SHP77 (cell line): ENCODE measurements at places on chromosomes 7 and 10.

- DNase-seq = no peak
Observed at GRCh38 chr7:8386926-8387550, 46.4 kb upstream of the NXPH1 start.

DNA sequence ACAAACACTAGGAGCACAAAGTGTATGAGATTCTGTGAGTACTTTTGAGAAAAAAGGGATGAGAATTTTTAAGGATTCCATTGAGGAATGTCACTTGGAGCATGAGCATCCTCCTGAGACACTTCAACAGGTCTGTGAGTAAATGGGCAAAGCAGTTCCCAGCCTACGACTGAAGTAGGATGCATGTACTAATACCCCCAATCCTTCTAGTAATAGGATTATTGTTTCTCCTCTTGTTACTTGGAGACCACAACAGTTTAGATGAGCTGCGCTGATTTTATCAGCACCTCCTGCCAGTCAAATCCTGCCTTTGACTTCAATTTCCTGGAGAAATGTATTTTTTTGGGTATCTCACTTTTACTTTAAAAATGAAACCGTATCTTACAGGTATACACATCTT is 820 bp downstream of the BBS9 start:
- DNase-seq = no peak

DNA sequence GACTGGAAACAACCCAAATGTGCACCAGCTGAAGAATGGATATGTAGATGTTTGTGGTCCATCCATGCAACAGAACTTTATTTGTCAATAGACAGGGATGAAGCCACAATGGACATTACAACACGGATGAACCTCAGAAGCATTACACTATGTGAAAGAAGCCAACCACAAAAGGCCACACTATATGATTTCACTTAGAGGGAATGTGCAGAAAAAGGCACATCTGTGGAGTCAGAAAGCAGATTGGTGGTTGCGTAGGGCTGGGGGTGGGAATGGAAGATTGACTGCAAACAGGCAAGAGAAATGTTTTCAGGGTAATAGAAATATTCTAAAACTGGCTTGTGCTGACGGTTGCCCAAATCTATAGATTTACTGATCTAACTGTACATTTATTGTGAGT is 34.3 kb upstream of the WASHC2A start:
- DNase-seq = no peak

DNA sequence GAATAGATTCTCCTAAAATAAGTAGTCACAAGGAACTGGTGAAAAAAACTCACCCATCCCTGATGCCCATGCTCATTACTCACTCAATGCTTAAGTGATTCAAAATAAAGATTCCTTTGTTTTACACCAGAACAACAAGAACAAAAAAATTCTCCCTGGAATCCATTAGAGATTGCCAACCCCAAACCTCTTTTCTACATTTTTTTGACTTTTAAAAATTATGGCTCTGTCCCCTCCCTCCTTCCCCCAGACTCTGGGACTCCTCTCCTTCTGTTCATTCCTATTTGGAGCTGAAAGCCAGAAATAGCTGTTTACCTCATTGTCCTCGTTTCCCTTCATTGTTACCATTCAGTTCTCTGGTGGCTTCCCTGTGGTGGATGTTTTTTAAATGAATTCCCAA is 63.2 kb upstream of the FHIP2A start:
- DNase-seq = no peak

DNA sequence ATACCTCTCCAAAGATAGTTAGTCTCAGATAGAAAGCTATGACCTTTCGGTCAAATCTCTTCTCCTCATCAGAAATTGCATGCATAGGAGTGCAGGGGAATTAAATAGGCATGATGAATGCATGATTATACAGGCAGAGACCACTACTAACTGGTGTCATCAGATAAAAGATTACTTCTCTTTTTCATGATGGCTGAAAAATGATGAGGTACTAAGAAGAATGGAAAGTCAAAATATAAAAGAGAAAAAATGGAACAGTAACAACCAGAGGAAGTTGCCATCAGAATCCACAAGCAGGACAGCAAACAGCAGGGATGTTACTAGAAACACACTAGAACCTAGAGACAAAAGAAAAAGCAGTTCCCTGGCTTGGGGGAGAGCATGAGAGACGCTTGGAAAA is 31.6 kb downstream of the CTTNBP2 start:
- no peak for DNase-seq

- DNase-seq = no peak
Observed at GRCh38 chr7:144632724-144633123, 203.1 kb downstream of the TPK1 start.

DNA sequence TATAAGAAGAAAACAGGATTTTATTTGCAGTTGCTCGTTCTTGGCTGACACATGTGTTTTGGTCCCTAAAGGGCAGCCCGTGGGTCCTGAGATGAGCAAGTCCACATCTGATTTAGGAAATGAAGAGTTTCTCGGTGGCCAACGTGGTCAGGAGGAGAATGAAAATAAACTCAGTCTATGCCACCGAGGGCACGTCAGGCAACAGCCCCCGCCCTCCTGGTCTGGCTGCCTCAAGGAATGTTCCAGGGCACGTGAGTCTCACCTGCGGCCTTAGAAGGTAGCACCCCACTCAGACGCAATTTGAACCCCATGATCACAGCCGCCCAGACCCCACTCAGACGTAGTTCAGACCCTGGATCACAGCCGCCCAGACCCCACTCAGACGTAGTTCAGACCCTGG is 197.2 kb downstream of the ADARB2 start:
- DNase-seq = no peak

DNA sequence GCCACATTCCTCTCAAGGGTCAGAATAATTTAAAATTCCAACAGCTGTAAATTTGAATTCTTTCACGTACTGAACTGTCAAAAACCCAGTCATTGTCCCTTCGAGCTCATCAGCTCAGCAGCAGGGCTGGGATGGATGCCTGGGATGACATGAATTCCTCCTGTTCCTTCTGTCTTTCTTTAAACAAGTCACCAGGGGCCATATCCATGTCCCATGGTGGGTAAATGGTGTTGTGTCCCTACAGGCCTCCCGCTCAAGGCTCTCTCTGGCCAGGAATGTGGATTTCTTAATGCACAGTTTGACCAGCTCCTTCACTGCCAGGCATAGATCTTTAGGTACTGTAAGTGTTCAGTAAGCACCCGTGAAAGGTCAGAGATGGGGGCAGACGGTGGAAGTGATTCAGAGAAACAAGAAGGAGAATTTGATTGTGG is 13.8 kb upstream of the TECPR1 start:
- no peak for DNase-seq

GRCh38 chr7:119896386-119896785 is 376.6 kb upstream of the KCND2 start:
- no peak for DNase-seq

DNA sequence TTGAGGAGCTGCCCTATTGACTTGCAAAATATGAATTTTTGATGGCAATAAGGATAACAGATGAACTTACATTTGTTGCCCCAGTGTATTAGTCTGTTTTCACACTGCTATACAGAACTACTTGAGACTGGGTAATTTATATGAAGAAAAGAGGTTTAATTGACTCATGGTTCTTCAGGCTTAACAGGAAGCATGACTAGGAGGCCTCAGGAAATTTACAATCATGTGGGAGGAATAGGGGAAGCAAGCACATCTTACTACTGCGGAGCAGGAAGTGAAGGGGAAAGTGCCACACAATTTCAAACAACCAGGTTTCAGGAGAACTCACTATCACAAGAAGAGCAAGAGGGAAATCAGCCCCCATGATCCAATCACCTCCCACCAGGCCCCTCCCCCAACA is 57.9 kb downstream of the ZNF22 start:
- no peak for DNase-seq

GRCh38 chr10:110008518-110009339 is 945 bp downstream of the ADD3 start:
- DNase-seq = no peak

DNA sequence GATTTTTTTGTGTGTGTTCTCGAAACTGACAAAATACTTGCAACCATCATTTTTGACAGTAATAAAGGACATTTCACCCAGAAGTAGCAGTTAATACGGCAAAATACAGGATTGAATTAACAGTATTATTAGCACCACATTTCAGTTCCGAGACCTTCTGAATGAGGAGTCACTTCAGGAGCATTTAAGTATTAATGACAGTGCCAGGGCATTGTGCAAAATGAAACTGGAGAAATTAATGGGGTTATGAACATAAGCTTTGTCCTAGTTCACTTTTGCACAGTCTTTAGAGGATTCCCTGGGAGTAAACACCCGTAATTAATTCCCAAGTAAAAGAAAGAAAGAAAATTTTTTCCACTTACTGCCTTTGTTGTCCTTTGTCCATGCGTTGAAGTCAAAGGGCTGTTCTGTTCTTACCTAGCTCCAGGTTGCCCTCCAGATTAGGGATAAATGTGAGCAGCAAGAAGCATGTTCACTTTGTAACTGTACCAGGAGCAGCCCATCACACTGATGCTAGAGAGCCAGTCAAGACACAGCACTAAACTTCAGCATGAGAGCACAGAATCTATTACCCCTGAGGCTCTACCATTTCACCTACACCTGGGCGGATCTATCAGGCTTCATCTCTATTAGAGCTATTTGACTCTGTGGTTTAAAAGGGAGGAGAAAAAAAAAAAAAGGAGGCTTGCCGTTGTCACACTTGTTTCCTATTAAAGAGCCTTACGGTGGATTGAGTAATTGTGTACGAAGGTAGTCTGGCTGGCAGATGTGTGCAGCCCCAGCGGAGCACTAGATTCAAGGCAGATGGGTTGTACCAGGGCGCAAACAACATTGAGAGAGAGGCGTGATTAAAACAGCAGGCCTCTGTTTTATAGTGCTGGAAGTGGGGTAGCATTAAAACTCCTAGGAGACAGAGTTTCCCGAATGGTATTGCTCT is 297.8 kb upstream of the SEMA3A start:
- DNase-seq = peak; percentile 35

DNA sequence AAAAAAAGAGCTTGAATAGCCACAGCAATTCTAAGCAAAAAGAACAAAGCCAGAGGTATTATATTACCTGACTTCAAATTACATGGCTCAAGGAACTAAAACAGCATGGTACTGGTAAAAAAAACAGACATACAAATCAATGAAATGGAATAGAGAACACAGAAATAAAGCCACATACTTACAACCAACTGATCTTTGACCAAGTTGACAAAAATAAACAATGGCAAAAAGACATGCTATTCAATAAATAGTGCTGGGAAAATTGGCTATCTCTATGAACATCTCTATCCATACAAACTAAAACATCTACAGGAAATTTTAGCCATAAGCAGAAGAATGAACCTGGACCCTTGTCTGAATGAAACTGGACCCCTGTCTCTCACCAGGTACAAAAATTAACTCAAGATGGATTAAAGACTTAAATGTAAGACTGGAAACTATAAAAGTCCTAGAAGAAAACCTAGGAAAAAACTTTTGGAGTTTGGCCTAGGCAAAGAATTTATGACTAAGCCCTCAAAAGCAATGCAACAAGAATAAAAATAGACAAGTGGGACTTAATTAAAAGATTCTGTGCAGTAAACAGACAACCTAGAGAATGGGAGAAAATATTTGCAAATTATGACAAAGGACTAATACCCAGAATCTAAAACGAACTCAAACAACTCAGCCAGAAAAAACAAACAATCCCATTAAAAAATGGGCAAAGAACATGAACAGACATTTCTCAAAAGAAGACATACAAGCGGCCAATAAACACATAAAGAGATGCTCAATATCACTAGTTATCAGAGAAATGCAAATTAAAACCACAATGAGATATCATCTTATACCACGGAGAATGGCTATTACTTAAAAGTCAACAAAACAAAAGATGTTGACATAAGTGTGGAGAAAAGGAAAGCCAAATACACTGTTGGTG is 72.8 kb upstream of the DDC start:
- DNase-seq = no peak

- DNase-seq = no peak
Observed at GRCh38 chr10:70258216-70258615, 25.0 kb upstream of the PPA1 start.

DNA sequence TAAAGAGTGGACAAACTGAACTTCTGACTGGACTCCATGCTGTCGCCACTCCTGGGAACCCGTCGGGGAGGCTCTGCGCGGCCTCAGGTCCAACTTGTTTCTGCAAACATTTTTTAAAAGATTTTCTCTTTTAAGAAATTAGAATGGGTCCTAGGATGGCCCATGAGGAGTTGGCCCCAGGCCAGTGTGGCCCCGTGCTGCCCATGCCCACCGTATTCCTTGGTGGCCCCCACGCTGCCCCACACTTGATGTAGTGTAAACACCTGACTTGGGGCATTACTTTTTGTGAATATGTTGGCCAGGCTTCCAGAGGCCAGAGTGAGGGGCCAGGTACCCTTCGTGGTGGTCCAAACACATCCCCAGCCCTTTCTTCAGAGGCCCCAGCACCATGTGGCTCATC is 19.3 kb downstream of the ZNF316 start:
- no peak for DNase-seq

- DNase-seq = peak; percentile 36
Observed at GRCh38 chr10:7622969-7623368, 43.8 kb downstream of the ITIH5 start.

DNA sequence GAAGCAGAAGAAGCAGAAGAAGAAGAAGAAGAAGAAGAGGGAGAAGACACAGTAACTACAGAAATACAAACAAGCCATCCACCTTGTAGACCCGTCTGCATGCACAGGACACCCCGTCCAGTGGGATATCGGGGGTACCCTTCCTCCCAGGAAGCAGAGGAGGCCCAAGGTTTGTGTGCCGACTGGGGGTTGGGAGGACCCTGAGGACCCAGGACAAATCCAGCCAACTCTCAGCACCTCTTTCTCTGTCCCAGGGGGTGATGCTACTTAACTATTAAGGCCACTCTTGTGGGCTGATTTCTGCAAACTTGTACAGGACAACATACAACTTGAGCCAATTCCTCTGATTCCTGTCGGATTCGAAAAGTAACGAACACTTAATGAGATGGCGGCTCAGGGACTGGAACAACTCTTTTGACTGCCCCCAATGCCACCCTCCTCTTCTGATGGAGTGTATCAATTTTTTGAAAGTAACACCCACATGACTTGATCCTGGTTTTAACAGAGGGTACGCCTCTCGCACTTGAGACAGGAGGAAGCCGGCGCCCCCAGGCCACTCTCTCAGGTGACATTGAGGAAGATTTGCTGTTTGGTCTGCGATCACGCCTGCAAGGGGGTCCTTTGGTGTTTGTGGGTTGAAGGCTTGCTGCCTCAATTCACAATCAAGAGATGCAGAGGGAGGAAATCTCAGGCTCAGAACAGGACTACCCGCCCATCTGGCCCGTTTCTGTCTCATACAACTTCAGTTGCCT is 192.6 kb downstream of the TNS3 start:
- DNase-seq = no peak

- DNase-seq = no peak
Observed at GRCh38 chr10:20814116-20814515, 83.0 kb downstream of the NEBL start.

GRCh38 chr7:121604627-121605316 is 208.7 kb upstream of the FAM3C start:
- no peak for DNase-seq

GRCh38 chr7:88399696-88400240 is 93.1 kb upstream of the STEAP4 start:
- DNase-seq = no peak
